Stimulated activated CD4-positive, alpha-beta T cell treated with anti-CD3 and anti-CD28 coated beads, Interleukin-15, amount 100 ng/mL, for 24 hours (primary cell): ENCODE measurements at places on chromosomes 13 and 19.

DNA sequence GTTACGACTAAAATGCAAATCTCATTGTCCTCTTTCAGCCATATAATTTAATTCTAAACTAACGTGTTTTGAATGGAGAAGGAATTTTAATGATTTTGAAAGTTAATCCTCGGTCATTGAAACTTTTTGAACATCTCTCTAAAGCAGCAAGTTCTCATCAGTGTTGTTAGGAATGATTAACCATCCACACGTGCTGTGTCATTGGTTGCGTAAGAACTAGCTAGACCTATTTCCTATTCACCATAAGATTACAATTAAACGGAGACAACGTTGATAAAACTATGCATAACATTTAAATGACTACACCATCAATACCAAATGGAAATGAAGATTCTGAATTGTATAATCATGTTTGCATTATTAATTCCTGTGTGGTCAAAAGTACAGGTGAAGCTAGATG, 155.6 kb upstream of the IRS2 start:
- no peak for DNase-seq

DNA sequence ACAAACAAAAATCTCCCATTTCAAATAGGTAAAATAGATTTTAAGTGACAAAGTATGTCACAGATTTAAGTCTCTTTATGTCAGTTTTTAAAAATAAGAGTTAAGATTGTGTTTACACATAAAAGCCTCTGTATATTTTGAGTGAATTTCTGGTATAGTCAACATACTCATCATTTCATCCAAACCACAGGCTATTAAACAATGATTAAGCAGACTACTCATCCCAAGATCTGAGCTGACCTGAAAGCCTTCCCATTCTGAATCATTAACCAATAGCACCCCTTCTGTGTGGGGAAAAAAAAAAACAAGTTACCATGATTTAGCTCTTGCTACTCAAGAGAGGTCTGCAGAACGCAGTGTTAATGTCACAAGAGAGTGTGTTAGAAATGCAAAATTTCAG, 284.4 kb upstream of the NBEA start:
- DNase-seq: no peak

- no peak for DNase-seq
Measured at GRCh38 chr19:29871143-29871542, 59.4 kb downstream of the CCNE1 start.

DNA sequence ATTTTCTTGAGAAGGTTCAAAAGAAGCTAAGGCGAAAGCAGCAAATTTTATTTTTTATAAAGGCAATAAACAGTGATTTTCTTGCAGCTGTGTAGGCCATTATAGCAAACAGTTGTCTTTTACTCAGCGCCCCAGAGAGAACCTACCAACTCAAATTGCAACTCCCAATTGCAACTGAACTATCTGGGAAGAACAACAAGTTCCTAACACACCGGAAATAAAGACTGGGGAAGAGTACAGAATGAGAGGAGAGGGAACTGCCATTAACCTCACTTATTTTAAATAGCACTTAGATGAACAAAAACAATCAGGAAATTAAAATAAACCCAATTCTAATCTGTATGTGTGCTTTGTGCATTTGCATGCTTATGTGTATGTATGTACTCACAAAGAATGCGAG, 171.1 kb downstream of the KCTD12 start:
- DNase-seq: no peak

DNA sequence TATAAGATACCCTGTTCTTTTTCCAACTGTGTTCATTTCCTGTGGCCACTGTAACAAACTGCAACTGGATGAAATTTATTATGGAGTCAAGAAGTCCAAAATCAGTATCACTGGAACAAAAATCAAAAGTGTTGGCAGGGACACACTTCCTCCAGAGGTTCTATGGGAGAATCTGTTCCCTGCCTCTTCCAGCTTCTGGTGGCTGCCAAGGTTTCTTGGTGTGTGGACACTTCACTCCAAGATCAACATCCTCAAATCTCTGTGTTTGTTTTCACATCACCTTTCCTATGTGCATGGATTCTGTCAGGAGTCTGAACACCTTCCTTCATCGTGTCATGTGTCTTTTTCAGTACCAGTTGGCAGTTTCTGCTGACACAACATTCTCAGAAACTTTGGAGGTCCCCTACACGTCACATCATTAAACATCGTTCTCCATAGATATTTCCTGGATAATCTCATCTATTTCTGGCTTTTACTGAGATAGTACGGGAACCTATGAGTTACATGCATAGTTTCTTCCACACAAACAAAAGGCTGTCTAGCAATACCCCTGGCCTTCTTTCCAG, 15.2 kb upstream of the EFNB2 start:
- no peak for DNase-seq

DNA sequence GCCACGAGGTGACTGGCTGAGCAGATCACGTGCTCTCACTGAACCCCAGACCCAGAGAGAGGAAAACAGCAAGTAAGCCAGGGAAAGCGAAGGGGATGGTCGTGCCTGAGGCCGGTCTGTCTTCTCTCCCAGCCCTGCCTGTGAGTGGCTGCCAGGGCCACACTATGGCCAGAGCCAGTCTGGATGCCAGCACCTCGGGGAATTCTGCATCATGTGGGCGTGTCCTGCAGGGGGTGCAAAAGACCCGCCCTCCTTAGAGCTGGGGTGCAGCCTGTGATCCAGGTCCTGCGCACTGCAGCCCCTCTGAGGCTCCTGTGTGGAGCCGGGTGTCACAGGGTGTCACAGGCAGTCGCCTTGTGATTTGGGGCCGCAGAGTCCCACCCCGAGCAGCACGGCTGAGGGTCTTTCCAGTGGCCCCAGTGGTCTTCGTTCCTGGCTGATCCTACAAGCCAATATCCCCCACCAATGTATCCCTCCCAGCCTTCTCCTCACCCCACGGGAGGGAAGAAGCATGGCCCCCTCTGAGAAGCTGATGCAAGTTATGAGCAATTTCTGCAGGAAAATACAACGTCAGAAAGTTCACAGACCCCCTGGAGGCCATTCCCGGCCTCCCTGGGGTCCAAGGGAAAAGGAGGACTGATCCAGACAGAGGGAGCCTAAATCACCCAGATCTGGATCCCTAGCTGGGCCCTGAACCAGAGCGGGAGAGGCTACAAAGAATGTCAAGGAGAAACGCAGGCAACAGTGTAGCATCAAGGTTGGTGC, 7.7 kb downstream of the PPP1R12C start:
- no peak for DNase-seq

DNA sequence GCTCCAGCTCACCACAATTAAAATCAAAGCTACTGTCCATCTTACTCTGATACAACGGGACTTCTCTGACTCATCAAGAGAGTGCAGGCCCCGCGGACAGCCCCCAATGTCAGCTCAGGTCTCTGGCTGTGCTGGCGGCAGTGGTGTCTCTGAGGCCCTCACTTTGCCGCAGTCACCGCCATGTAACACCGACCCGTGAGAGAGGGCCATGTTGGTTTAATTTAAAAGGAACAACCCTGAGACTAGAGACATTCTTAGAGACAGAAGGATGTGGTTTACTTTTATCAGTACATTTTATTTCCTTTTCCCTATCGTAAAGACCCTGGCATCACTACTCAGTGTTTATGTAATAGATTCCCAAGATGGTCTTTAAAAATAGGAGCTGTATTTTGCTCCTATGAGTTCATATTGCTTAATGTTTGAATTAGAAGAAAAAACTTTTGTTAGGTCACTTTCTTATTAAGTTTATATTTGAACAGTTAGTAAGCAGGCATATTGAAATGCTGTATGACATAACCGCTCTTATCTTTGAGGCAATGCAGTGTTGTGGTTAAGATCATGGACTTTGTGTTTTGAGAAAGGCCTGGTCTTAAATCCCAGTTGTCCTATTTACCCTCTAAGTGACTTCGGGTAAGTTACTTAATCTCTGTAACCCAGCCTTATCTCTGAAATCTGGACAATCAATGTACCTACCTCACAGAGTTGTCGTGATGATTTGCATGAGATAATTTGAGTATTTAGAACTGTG, 23.4 kb downstream of the DGKH start:
- no peak for DNase-seq

GRCh38 chr19:13588957-13589833, 82.9 kb upstream of the CACNA1A start:
- peak; percentile 85 for DNase-seq

- DNase-seq: peak; percentile 92
Measured at GRCh38 chr19:17488593-17489391, 18.5 kb downstream of the SLC27A1 start.

GRCh38 chr19:14731200-14731599, 41.4 kb downstream of the ZNF333 start:
- DNase-seq: no peak

DNA sequence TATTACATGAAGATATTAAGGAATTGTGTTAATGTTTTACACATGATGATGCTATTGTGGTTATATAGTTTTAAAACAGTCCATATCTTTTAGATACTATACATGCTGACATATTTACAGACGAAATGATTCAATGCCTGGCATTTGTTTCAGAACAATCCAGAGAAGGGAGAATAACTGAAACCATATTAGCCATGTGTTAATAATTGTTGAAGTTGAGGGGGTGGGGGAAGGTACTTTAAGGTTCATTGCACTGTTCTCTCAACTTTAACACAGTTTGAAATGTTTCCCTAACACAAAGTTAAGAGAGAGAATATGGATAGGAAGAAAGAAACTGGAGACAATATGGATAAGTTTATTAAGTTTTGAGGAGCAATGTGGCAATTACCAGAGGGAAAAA, 5.8 kb downstream of the CRYL1 start:
- no peak for DNase-seq

GRCh38 chr19:43152214-43152613, 34.1 kb downstream of the PSG5 start:
- DNase-seq: no peak

- no peak for DNase-seq
Measured at GRCh38 chr13:44865722-44866410, 123.4 kb downstream of the NUFIP1 start.

- DNase-seq: no peak
Measured at GRCh38 chr13:111219950-111220349, 100.5 kb upstream of the TEX29 start.

DNA sequence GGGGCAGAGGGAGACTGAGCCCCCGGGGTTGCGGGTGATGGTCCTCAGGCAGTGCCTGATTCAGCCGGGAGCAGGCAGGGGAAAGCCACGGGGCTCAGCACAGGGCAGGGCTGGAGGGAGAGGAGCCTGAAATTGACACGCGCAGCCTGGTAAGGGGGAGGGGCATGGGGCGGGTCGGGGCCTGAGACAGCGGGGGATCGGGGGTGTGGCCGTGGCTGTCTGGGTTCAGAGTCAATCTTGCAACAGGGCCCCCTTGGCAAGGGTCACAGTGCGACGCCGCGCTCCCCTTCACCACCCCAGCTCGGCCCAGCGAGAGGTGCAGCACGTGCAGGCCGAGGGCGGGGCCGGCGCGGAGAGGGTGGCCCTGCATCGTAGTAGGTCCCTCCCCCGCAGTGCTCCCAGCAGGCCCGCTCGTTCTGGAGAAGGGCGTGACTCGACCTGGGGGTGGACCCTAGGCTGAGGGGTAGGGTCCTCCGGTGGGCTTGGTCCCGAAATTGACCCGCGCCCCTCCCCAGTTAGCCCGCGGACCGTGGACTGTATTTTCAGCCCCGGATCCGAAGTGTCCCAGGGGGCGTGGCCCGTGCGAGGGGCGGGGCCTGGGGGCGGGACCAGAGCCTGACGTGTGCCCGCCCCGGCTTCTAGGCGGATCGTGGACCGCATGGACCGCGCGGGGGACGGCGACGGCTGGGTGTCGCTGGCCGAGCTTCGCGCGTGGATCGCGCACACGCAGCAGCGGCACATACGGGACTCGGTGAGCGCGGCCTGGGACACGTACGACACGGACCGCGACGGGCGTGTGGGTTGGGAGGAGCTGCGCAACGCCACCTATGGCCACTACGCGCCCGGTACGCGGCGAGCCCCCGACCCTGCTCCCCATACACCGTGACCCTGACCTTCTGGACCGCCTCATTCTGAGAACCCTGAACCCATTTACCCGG, 6.0 kb downstream of the RCN3 start:
- peak; percentile 87 for DNase-seq

DNA sequence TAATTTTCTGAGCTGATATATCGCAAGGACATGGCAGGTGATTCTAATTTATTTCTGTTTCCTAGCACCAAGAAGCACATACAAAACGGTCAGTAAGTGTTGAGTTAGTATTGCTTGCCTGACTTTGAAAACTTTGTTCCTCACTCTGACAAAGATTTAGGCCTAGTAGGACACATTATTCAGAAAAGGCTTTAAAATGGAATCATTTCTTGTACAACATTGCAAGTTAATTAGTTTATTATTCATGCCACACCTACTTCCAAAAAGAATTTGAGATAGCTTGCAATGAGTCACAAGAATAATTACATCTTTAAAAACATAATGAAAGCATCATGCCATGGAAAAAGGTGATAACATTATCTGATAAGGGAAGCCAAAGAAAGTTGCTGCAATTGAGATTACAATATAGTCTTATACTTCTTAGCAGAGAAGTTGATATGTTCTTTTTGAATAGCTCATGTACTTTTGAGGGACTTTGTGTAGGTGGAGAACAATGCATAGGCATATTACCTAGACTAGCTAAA, 474.2 kb downstream of the KLF5 start:
- DNase-seq: no peak
